ENCODE measurements at places on chromosomes 4 and X.

DNA sequence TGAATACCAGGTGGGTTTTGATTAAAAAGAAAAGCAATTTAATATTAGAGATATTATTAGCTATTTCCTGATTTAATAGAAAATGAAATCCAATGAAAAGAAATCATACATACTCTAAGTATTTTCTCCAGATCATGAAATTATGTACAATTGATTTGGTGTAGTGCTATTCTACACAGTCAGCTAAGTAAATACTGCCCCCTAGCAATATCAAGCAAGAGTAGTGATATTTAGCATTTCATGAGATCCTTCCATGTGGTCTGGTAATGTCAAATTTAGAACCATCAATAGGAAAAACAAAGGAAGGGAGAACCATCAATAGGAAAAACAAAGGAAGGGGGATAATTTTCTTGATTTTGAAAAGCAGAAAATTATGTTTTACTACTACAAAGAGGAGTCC lies 114.6 kb downstream of the TBCK start:
- peak; percentile 38 for DNase-seq

GRCh38 chrX:74911494-74911893 lies 13.8 kb downstream of the NEXMIF start:
- no peak for DNase-seq

DNA sequence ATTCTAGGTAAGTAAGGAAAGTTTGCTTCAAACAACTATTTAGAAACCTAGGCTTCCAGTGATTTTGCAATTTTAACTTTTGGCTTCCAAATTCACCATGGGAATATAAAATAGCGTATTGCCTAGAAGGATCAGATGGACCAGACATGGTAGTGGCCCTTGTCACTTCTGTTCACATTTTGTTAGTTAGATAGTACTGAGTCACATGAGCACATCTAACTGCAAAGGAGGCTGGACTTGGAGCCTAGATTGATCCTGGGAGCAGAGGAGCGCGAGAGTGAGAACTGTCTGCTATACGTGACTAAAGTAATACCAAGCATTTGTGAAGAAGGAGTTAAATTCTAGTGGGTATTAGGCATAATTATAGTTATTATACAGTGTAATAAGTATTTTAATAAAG lies 102.4 kb downstream of the ARHGAP24 start:
- no peak for DNase-seq

DNA sequence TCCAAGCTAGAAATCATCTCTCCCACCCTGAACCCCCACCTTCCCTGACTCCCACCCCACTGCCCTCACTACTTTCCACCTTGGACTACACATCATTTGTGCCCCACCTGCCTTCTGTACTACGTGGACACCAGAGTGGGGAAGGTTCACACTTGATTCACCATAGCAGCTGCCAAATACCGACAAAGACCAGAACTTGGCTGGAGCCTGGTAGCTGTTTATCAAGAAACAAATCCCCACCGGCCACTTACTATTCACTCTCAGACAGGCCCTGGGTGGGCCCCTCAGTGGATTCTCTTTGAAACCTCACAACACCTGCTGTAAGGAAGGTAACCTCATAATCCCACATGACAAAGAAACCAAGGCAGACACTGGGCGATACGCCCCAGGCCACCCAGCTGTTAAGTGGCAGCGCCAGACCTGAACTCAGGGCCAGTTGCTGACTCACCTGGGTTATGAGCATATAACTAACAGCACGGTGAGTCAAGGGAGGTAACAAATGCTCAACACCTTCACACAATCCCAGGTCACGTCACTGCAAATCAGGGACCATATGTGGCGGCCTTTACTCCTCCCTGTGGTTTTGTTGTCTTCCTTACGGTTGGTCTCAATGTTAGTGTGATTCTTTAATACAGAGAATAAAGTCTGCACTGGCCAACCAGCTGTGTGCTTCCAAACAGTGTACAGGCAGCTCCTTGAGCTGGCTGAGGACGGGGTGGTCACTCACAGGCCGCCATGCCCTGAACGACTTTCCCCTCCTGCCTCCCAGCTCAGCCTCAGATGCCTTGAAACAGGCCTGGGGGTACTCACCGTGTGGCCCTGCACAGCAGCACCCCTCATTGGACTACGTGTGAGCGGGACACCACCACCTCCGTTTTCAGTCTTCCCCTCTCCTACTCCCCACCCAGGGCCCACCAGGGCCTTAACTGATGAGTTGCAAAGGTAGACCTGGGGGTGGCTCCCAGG lies 7.5 kb downstream of the WDR1 start:
- peak; percentile 89 for DNase-seq

- DNase-seq, result no peak
Observed at GRCh38 chr4:121003863-121004262, 68.5 kb downstream of the NDNF start.

DNA sequence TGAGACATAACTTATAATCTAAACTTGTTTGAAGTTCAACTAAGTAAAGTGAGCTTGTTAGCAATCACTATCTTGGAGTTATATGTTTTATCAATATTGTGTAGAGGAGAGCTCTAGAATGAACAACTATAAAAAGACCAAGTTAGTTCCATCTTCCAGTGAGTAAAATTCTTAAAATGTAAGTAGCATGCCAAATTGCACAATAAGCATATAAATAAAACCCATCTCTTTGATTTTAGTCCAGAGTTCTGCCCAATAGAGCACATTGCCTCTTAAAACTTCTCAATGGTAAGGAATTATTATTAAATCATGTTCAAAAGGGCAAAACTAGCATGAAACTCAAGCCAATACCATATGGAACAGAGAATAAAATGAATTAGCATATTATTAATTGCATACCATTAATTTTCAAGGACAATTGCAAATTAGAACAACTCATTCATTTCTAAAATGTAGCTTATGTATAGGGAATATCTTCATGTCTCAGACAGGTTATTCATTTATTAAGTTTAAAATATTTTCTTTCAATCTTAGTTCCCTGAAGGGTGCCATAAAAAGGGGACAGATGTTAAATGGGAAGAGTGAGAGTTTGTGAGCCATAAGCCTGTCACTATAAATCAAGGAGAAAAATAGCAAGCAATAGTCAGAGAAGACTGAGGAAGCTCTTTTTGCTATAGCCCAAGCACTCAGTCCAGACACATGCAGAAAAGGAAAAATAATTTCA lies 507.6 kb downstream of the CENPC start:
- DNase-seq, result no peak

DNA sequence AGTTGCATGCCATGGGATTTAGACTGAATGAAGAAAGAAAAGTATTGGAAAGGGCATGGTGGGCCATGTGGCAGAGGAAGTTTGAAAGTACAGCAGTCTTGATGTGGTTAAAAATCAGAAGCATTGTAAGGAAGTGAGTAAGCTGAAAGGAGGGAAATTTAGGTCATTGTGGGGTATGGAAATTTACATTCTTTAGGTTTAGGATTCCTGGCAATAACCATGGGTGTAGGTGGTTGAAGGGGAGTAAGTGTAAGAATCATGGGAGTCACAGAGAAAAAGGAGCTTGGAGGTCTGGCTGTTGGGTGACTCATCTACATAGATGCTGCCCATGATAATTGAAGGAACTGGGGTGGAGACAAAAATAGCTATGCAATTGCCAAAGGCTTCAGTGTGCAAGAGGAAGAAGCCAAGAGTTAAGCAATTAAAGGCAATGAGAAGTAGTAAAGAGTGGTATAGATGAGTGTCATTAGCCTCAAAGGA lies 243.8 kb upstream of the LDB2 start:
- DNase-seq, result no peak

GRCh38 chr4:184108006-184108501 lies 109.6 kb downstream of the ENPP6 start:
- no peak for DNase-seq

- no peak for DNase-seq
Observed at GRCh38 chr4:152926959-152927358, 9.2 kb upstream of the FHDC1 start.

- no peak for DNase-seq
Observed at GRCh38 chr4:108034565-108034964, 44.9 kb downstream of the HADH start.

- no peak for DNase-seq
Observed at GRCh38 chrX:147570483-147570882, 341.2 kb upstream of the FMR1 start.

DNA sequence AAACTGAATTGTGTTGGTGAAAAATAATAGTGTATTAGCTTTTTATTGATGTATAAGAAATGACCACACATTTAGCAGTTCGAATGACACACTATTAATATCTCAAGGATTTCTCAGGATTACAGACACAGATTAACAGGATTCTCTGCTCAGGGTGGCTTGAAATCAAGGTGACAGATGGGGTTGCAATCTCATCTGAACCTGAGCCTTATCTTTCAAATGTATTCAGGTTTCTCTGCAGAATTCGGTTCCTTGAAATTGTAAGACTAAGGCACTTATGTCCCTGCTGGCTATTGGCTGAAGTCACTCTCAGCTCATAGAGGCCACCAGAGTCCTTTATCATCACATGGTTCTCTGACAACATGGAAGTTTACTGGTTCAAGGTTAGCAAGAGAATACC lies 1780.1 kb downstream of the ARAP2 start:
- DNase-seq, result no peak

DNA sequence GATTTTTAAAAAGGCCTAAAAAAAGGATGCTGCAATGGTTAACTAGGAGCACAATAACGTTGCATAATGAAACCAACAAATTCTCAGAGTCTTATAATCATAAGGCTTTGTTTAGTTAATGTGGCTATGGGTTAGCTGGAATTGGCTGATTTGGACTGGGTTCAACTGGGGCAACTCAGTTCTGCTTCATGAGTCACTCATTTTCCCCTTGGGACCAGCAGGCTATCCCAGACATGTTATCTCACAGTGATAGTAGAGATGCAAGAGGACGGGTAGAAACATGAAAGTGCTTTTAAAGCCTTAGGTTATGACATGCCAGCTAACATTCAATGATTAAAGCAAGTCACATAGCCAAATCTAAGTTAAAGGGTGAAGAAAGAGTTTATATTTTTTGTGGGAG lies 189.2 kb upstream of the GK2 start:
- DNase-seq, result no peak

GRCh38 chrX:29477878-29478277 lies 737.5 kb upstream of the MAGEB2 start:
- DNase-seq, result no peak

GRCh38 chrX:135480076-135480475 lies 40.4 kb upstream of the INTS6L start:
- no peak for DNase-seq

Measured in kidney tubule cell (primary cell).